EL (cell line): ENCODE measurements at places on chromosomes 7 and 10.

GRCh38 chr7:5230265-5231067 lies 40.4 kb downstream of the WIPI2 start:
- no peak for DNase-seq

DNA sequence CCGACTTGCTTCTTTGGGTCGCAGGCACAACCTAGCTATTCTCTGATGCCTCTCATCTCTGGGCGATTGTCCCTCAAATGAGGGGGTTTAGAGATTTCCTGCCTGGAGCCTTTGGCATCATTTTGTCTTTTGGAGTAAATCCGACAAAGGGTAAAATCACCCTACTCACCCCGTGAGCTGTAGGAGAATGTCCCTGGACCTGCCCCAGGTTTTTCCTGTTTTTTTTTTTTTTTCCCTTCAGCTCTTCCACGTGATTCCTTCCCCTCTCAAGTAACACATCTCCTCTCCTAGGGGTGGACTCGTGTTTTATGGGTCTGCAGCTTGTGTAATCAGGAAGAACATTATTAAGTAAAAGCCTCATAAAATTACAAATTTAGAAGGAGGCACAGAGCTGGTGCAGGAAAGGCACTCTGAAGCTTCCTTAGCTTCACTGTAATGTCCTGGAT lies 128.4 kb upstream of the ZNF746 start:
- peak; percentile 6 for DNase-seq

DNA sequence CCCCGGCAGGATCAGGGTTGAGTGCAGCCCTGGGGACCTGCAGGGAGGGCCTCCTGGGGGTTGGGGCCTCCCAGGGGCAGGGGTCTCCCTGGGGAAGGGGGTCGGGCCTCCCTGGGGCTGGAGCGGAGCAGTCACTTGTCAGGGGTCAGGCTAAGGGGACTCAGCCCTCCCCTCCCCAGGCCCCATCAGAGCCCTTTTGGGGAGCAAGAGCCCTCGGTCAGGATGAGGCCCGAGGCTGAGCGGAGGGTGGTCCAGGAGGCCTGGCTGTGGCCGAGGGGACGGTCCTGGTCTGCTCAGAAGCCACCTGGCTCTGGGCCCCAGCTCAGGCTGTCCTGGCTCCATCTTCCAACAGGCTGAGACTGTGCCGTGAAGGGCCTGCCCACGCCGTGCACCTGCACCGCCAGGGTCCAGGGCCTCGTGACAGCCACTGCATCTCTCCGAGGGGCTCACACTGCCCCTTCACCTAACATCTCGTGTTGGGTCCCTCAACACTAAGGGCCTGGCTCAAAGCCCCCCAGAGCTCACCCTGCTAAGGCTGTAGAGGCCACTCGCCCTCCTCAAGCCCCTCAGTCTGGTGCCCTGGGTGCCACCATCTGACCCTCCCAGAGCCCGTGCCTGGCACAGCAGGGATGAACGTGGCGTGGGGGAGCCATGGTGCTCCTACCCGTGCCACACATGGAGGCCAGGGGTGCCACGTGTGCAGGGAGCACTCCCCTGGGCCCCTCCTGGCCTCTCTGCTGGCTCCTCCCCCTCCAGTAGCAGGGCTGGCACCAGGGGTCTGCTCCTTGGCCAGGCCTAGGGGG lies 12.9 kb downstream of the BHLHA15 start:
- no peak for DNase-seq

- peak; percentile 86 for DNase-seq
Measured at GRCh38 chr7:38318803-38319416, 45.5 kb upstream of the TARP start.

- no peak for DNase-seq
Measured at GRCh38 chr10:72913287-72913686, 19.7 kb downstream of the OIT3 start.

DNA sequence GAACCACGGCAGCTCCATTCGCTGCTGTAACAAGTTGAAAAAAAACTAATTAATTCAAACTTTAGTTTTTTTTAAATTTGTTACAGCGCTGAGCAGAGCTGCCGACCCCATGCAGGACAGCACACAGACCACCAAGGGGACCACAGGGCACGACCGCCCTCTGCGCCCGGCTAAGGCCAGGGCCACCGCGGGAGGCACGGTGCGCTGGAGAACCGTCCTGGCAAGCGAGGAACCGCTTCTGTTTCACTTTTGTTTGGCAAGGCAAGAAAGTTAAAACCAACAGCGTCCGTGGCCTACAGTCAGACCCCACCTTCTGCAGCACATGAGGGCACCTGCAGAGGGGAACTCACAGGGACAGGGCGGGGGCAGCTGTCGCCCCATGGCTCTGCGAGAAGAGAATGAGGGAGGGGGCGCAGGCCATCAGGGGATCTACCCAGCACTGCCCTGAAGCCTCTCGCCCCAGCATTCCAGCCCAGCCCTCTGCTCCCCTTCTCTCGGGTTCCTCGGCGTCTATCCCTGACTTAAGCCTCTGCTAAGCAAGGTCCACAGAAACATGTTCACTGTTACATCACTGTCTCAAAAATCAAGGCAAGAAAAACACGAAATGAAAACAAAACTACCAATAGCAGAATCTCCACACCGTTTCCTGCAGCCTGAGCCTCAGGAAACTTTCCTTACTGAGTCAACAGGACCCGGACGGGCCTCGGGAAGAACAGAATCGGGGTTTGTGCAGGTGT lies 204.4 kb downstream of the DIP2C start:
- DNase-seq, result no peak

- no peak for DNase-seq
Measured at GRCh38 chr10:3533296-3533695, 251.7 kb downstream of the KLF6 start.

GRCh38 chr10:70673043-70673928 lies 980 bp downstream of the ADAMTS14 start:
- DNase-seq, result peak; percentile 93

GRCh38 chr10:5620223-5620721 lies 46.1 kb downstream of the ASB13 start:
- no peak for DNase-seq

GRCh38 chr10:104638861-104639589 lies 2.1 kb upstream of the SORCS3 start:
- no peak for DNase-seq

DNA sequence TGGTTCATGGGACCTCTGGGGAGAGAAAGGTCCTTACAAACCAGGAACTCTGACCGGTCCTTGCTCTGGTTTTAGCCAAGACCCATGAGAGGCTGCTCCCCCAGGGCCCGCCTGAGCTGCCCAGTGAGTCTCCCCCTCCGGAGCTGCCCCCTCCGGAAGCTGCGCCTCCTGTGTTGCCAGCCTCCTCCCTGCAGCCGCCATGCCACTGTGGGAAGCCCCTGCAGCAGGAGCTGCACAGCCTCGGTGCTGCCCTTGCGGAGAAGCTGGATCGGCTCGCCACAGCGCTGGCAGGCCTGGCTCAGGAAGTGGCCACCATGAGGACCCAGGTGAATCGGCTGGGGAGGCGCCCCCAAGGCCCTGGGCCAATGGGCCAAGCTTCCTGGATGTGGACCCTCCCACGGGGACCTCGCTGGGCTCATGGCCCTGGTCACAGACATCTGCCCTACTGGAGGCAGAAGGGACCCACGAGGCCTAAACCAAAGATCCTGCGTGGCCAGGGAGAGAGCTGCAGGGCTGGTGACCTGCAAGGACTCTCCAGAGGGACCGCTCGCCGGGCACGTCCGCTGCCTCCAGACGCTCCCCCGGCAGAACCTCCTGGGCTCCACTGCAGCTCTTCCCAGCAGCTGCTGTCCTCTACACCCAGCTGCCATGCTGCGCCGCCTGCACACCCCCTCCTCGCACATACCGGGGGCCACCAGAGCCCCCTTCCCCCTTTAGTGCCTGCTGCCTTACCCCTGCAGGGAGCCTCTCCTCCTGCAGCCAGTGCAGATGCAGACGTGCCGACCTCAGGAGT lies 40.1 kb downstream of the ZNF467 start:
- no peak for DNase-seq

DNA sequence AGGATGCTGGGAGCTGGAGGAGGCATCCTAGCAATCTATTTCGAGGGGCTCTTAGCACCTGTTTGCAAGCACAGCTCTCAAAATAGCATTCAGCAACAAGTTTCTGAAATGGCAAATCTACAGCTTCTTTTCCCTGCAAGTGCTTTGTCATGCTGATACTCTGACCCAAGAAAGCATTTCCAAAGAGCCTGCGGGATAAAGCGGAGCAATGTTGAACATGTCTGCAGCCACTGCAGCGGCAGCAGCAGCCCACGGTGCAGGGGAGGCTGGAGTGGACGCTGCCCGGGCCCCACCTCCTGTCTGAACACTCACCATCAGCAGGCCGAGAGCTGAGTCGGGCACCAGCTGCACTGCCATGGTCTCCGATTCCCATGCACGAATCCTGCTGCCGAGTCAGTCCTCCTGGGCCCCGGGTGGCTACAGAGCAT lies 964 bp downstream of the FRMD4A start:
- no peak for DNase-seq

DNA sequence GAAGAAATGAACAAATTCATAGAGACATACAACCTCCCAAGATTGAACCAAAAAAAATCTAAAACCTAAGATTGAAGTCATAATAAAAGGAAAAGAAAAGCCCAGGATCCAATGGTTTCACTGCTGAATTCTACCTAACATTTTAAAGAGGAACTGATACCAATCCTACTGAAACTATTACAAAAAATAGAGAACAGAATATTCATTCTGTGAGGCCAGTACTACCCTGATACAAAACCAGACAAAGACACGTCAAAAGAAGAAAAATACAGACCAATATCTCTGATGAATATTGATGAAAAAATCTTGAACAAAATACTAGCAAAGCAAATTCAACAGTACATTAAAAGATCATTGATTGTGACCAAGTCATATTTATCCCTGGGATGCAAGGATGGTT lies 128.5 kb upstream of the STEAP1 start:
- DNase-seq, result no peak

DNA sequence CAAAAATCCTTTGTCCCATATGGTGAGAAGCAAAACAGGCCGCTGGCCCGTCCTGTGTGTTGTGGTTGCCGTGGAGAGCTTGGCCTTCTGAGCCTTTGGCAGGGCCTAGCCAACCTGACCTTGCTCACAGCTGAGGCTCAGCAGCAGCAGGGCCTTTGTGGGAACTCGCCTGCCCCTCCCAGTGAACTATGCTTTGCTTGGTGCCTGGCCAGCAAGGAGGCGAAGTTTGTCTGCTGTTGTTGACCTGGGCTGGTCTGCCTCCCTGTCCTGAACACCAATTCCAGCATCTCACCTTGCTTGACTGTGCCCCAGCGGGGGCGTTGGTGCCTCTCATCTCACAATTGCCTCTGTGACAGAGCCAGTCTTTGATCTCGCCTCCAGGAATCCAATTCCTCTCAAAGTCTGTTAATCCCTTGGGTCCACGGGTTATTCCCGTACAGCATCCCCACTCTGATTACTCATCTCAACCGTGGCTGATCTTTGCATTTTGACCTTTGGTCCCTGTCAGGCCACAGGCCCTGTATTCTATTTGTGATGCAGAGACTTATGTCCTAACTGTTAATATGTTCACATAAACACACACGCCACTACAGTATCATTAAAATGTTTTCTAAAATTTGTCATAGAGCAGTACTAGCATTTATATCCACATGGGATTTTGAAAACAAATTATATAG lies 22.6 kb downstream of the EPDR1 start:
- DNase-seq, result no peak

GRCh38 chr10:3135006-3135405 lies 37.6 kb downstream of the PITRM1 start:
- no peak for DNase-seq

DNA sequence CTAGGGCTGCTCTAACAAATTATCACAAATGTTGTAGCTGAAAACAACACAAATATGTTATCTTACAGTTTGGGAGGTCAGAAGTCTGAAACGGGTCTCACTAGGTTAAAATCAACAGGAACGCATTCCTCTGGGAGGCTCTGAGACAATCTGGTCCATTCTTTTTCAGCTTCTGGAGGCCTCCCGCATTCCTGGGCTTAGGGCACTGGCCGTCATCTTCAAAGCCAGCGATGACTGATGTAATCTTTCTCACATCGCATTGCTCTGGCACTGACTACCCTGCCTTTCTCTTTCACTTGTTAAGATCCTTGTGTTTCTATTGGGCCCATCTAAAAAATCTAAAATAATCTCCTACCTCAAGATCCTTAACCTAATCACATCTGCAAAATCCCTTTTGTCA lies 1071.5 kb upstream of the C7orf33 start:
- no peak for DNase-seq

GRCh38 chr10:75987616-75988015 lies 556.2 kb downstream of the LRMDA start:
- peak; percentile 11 for DNase-seq
